ENCODE measurements at places on chromosomes 1 and 21.

DNA sequence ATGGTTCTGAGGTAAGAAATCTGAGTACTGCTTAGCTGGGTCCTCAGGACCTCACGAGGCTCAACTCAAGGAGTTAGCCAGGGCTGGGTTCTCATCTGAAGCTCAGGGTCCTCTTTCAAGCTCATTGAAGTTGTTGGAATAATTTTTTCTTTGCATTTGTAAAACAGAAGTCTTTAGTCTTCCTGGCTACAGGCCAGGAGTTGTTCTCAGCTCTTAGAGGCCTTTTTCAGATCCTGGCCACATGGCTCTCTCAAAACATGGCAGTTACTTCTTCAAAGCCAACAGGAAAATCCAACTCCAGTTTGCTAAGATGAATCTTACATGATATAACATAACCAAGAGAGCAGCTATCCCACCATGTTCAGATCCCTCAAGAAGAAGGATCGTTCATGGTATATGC, 92.3 kb upstream of the CHODL start:
- no peak for DNase-seq

- no peak for DNase-seq
These were observed 183.6 kb upstream of the KIAA0040 start for GRCh38 chr1:175376194-175376593.

DNA sequence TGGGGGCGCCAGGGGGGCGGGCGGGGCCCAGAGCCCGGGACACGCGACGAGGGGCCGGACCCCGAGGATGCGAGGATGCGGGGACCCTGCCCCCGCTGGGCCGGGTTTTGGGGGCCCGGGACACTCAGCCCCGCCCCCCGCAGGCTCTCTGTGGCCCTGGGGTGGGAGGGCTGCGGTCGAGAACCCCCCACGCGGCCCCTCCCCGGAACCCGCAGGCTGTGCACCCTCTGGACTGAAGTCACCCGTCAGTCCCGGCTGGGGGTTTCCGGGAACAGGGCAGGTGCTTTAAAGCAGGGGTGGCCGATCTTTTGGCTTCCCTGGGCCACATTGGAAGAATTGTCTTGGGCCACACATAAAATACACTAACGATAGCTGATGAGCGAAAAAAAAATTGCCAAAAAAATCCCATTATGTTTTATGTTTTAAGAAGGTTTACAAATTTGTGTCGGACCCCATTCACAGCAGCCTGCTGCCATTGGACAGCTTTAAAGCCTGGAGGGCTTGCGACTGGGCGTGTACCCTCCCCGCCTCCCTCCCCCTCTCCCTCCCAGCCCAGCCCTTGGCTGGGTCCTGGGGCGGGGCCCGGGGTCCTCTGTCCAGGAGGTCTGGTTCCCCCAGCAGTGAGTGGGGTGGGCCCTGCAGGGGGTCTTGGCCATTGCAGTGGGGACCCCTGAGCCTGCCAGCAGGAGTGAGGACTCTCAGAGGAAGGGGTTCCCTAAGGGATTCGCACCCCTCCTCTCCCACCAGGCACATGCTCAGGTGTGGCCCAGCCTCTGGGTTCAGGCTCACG, 21.6 kb upstream of the C1orf159 start:
- no peak for DNase-seq

DNA sequence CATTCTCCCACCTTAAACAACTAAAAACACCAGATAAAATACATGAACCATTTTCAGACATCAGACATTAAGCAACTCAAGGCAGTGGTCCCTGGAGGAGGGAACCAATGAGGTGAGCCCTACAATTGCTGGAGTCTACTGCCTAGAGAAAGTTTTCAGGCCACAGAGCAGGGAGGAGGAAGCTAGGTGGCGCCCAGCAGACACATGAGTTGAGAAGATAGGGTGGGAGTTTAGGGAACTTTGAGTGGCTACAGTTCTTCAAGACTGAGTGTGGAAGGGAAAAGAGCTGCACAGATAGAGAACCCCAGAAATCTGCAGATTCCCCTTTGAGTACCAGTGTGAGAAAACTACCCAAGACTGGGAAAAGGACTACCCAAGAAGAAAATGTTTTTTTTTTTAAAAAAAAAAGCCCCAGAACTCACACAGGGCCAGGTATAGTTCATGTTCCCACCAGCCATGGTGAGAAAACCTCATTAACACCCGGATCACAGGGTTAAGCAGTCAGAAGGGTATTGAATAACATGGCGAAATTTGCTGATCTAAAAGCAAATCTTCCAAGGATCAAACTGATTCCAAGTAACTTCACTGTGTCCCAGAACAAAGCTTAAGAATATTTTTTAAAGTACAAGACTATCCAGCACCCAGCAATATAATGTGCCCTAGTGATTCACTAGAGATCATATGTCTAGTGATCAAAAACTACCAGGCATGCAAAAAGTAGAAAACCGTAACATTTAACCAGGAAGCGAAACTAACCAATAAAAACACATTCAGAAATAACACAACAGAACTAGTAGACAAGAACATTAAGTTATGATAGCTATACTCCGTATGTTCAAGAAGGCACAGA, 12.0 kb downstream of the ALDH9A1 start:
- DNase-seq = no peak

GRCh38 chr1:84366786-84367185, 31.5 kb upstream of the DNASE2B start:
- no peak for DNase-seq

- DNase-seq = no peak
These were observed 22.3 kb downstream of the C1orf146 start for GRCh38 chr1:92240034-92240433.

GRCh38 chr1:44151808-44152207, 10.4 kb upstream of the KLF18 start:
- no peak for DNase-seq

All from iPS DF 19.7 (cell line).